CD8-positive, alpha-beta memory T cell (primary cell): ENCODE measurements at places on chromosomes 3 and 15. TPM values are rescaled to one million over a fixed set of nuclear protein-coding genes. Genes with fewer than 3 reads are reported as not detected.

Gene PTPRG
- polyA plus RNA-seq: not detected

Gene KLHL40
- polyA plus RNA-seq: not detected

Gene SAXO2
- 1.9 TPM for polyA plus RNA-seq

Gene UBAP1L
- polyA plus RNA-seq: 0.45 TPM

Gene C2CD4B
- polyA plus RNA-seq: not detected

Gene PLAAT1
- not detected for polyA plus RNA-seq

Gene CCR2
- polyA plus RNA-seq: 59.7 TPM

Gene APEH
- polyA plus RNA-seq: 119 TPM

Gene GUCA1C
- polyA plus RNA-seq: not detected

Gene CCDC191
- 1.2 TPM for polyA plus RNA-seq

DNA sequence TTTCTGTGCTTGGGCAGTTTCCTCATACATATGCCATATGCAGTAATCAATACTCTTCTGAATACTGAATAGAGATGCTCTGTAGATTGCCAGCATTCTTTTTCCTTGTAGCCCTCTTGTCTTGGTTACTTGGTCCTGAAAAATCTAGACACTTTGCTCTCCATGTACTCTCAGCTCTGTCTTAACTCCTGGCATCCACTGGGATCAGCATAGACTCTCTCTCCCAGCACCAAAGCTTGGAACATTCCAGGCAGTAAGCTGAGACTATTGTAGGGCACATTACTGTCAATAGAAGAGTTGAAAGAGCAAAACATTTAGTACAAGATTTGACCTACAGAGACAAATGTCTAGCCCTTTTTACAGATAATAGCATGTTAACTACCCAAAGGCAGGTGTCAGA lies 1100.3 kb downstream of the TBL1XR1 start:
- DNase-seq: no peak

DNA sequence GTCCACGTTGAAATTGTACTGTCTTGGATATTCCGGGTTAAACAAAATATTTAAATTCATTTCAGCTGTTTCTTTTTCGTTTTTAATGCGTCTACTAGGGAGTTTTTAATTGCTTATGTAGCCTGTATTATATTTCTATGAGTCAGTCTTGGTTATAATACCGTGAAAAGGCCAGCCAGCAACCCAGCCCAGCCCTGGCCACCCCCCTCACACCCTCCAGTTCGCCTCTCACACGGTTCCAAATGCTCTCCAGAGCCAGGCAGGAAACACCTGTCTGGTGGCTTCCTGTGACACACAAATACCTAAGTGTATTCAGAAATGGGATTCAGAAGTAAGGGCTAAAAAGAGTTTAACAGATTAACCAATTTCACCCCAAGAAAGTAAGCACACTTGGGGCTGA lies 4.4 kb downstream of the SH3BP5 start:
- no peak for DNase-seq

GRCh38 chr3:151707216-151707615 lies 26.5 kb upstream of the AADACL2 start:
- no peak for DNase-seq

DNA sequence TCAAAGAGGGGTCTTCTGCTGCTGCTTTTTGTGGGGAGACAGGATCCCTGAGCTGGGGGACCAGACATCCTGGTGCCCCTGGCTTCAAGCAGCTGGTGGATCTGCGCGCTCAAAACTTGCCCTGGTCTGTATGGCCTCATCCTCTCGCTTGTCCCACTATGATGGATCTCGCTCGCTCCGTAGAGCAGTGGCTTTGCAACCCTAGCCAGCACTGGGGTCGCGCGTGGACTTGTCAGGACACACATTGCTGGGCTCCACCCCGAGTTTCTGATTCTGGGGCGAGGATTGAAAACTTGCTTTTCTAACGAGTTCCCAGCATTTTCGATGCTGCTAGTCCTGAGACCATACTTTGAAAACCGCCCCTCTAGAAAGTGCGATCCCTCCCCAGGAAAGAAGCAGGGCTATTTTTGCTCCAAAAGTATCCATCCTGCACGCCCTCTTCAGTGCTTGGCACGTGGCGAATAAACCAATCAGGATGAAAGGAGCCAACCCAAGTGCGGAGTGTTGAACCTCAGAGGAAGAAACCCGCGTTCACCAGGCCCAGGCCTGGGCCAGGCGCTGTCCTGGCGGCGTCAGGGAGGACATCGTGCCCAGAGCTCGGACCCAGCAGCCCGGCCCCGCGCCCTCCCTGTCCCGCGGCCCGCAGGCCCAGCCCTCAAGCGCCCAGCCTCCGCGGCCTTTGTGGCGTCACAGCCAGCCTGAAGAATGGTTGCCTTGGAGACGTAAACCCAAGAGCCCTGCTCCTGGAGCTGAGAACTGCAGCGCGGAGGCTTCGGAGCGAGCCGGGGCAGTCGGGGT lies at the start of gene CFAP100:
CFAP100 (plus strand) TSS at position 731 of the 798 bp plus-strand sequence. CDS start 1,092 bp downstream, outside the sequence.
- DNase-seq: no peak

- no peak for DNase-seq
These were observed 10.9 kb downstream of the SCG3 start for GRCh38 chr15:51692154-51692553.

DNA sequence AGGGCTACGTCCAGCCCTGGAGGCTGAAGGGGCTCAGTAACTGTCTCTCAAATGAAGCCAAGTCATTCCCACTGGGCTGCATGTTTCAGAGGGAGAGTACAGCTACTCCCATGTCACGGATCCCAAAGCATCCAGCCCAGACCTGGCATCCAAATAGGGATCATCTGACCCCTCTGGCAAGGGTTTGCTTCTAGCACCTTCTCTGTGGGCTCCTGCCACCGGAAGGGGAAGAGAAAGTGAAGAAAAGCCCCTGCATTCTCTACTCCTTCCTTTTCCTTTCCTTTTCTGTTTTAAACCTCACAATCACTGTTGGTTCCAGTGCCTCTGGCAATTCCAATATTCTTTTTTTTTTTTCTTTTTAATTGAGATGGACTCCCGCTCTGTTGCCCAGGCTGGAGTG lies 64.5 kb upstream of the CTSH start:
- no peak for DNase-seq

DNA sequence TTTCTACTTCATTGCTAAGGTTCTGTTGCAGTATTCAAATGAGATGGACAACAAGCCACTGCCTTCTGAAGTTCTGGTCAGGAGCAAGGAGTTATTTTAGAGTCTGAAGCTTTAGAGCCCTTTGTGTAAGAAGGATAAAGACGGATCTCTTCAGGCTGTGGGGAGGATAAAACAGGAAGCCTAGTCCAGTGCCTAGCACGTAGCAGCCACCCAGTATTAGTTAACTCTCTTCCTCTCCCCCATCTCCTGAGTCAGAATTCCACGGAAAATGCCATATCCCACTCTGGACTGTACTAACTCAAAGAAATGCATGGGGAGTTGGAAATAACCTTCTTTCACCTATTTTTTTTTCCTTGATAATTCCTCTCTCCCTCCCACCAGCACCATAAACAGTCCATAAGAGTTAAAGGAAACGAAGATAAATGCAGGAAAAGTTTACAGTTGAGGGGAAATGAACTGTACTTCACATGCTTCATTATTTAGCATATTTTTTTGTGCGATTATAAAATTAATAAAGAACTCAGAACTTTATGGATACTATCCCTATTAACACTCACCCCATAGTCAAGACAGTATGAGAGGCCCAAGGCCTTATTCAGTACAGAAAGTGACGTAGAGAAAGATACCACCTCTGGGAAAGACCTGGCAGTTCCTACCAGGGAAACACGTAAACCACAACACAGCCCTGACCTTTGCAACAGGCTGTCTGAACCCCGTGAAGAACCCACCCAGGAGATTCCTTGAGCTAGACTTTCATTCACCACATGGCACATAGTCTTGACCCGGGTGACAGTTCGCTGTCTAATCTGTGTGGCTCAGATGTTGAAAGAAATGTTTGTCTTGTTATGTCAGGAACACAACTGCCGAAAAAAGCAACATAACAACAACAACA lies 9.2 kb downstream of the IGF2BP2 start:
- no peak for DNase-seq

- no peak for DNase-seq
These were observed 14.5 kb upstream of the CHST14 start for GRCh38 chr15:40456299-40456712.

DNA sequence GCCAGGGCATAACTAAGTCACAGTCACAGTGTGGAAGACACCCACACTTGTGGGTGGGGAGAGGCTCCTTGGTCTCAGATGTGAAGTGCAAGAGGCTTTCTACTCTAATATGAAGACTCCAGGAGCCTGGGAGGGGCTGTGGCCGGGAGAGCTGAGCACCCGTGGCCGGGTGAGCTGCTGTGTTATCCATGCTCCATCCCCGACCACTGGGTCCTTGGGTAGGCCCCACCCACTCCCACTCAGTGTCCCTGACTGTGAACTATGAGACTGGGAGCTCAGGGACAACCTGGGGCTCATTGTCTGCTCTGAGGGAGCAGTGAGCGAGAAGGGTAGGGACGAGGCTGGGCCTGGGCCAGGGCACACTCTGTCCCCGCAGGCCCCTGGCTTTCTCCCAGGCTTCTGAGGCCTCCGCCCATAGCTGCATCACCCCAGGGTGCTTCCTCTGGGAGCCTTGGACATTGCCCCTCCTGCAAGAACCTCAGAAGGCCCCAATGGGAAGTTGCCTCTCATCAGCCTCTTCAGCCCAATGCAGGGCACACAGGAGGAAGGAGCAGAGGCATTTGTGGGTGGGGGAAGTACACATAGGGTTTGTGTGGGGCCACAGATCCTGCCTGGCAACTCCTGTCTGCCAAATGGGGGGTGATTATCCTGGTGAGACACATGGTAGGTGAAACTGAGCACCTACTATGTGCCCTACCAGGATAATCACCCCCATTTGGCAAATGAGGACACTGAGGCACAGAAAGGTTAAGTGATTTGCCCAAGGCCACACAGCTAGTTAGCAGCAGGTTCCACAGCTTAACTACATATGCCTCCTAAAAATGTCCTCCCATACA lies 2.4 kb downstream of the ANPEP start:
- DNase-seq: no peak

GRCh38 chr3:127156338-127157050 lies 36.4 kb upstream of the PRR23E start:
- DNase-seq: no peak

DNA sequence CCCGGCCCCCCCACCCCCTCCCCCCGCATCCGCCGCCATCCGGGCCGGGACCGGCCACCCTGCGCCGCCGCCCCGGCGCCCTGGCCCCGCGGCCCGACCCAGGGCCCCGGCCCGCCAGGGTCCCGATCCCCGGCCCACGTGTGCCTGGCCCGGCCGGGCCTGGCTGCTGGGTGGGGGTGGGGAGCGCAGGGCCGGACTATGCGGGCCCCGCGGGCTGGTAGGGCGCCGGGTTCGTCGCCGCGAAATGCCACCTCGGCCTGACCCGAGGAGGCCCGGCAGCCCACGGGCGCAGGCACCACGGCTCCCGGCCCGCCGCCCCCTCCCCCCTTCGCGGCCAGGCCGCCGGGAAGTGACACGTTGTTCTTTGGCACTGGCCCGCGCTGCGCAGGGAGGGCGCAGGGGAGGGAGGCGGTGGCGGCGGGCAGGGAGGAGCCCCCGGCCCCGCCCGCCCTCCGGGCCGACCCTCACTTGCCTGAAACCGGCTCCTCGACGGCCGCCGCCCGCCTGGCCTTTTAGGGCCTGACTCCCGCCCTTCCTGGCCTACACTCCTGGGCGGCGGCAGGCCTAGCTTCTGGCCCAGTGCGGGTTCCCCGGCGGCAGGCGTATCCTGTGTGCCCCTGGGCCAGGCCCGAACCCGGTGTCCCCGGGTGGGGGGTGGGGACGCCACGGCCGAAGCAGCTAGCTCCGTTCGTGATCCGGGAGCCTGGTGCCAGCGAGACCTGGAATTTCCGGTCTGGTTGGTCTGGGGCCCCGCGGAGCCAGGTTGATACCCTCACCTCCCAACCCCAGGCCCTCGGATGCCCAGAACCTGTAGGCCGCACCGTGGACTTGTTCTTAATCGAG lies 515 bp downstream of the EIF4G1 start:
- peak; percentile 85 for DNase-seq

DNA sequence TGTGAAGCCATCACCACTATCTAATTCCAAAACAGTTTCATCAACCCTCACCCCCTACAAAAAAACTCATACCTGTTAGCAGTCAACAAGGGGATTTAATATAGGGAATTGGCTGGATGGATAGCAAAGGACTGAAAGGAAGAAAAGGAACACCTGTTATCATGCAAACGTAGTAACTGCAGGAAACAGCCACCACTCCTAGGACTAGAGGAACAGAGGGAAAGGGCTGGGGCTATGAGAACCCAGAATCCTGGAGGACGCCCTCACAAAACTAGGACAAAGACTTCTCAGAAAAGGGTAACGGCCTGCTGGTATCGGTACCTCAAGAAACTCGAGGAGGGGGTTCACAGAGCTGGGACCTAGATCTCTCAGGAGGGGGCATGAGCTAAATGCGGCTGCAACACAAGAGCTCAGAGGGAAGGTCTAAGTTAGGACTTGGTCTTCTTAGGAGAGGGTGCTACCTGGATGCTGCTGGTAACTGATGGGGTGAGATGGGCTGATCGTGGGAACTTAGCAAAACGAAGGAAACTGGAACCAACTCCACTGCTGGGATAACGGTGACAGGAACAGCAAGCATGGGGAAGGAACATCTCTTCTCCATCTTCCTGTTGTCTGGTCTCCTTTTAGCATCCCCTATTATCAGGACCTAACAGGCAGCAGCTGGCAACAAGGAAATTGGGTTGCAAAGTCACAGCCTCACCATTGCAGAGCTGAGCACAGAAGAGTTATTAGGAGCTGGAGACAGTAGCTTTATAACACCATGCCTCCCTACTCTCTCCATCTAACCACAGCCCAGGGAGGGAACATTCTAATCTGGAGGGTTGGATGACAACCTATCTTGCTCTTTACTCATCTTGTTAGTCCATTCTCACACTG lies 147.7 kb downstream of the UACA start:
- no peak for DNase-seq

DNA sequence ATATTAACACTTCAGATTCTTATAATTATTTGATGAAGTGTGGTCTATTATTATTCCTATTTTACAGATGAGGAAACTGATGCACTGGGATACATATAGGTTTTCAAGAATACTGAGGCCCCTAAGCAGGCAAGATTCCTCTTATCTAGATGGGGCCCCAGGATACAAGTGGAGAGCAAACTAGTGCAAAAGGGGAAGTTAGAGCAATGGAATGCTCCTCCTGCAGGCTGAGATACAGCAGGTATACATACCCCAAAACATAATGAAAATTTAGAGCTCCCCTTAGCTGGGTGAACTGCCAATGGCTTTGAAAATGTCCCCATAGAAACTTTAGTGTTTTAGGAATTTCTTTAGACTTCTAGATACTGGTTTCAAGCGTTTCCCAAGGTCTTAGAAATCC lies 247.1 kb downstream of the CHST2 start:
- DNase-seq: no peak
